ENCODE measurements at places on chromosomes 12 and 14. TPM values are rescaled to one million over a fixed set of nuclear protein-coding genes. Genes with fewer than 3 reads are reported as not detected.

Gene A2M
- 3.4 TPM for total RNA-seq

Gene SLC24A4
- total RNA-seq = 0.46 TPM

Gene PZP
- total RNA-seq = 0.18 TPM

Gene RIMBP2
- total RNA-seq = 1.5 TPM

Gene TSPAN19
- not detected for total RNA-seq

Gene KRT4
- total RNA-seq = not detected

Gene NOVA1
- total RNA-seq = 14.6 TPM

Gene CFAP251
- 2.9 TPM for total RNA-seq

Gene CEBPE
- not detected for total RNA-seq

DNA sequence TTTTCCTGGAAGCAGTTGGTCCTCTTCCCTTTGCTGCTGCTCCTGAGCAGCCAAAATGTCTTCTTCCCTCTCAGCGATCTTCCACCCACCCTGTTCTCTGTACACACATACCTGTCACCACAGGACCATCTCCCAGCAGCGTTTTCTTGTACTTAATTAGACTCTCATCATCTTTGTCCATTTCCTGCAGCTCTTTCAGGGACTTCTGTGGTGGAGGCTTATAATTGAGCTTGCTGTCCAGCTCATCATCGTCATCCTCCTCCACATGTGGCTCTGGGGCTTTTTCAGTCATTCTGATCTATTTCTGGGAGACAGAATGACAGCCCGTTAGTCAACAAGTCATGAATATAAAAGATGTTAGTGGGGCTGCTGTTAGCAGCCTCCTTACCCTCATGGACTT is 11.0 kb downstream of the ARHGDIB start:
- H3K27me3 ChIP-seq = no peaks in the 10 kb centered on the region
- DNase-seq = no peak
- H3K4me1 ChIP-seq = peaks cover 11% of the 10 kb centered on the region
- H3K36me3 ChIP-seq = no peaks in the 10 kb centered on the region
- H3K27ac ChIP-seq = no peak overlapping the region

DNA sequence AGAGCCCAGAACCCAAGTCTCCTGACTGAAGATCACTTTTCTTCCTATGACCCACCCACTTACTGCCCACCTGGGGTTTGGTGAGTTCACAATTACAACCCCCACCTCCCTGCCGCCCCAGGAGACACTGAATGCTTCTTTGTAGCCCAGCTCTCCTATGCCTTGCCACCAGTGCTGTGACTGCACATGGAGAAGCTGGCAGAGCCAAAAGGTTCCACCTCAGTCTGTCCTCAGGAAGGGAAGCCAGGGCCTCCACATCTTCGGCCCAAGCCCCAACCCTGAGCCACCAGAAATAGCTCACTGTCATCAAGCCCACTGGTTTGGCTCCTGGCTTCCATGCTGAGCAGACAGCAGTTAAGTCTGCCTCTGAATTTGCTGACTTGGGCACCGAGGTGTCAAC is 25.6 kb downstream of the OTUB2 start:
- H3K4me1 ChIP-seq = peaks cover 11% of the 10 kb centered on the region
- no peak overlapping the region for H3K4me3 ChIP-seq
- H3K36me3 ChIP-seq = peaks cover 84% of the 10 kb centered on the region
- H3K27ac ChIP-seq = peak overlapping the region; percentile 17

- peaks cover 24% of the 10 kb centered on the region for H3K27me3 ChIP-seq
- H3K36me3 ChIP-seq = no peaks in the 10 kb centered on the region
- no peak overlapping the region for H3K27ac ChIP-seq
- H3K4me3 ChIP-seq = peak overlapping the region; percentile 38
These were observed 77.2 kb downstream of the SERPINA3 start for GRCh38 chr14:94689218-94689984.

- peak overlapping the region; percentile 68 for H3K4me3 ChIP-seq
- peaks cover 5% of the 10 kb centered on the region for H3K36me3 ChIP-seq
- H3K4me1 ChIP-seq = peaks cover 26% of the 10 kb centered on the region
- peak; percentile 87 for DNase-seq
- no peak overlapping the region for H3K27ac ChIP-seq
These were observed 820 bp downstream of the BICDL1 start for GRCh38 chr12:119989731-119990381.

DNA sequence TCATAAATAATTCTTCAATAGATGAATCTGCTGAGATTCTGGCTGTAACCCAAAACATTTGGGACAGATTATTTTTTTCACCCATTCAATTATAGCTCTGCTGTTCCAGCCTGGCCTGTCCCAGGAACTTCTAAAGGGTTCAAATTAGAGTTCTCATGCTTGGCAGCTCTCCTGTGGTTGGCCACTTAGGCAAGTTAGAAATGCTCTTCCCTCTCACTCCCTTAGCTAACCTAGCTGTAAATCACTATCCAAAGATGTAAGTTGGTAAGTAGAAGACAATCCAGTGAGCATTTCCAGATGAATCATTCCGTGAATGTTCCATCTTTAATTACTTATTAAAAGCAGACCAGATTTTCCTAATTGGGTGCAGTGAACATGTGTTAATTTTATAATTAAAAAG is 760.4 kb upstream of the TBX3 start:
- peaks cover 4% of the 10 kb centered on the region for H3K4me1 ChIP-seq
- no peak overlapping the region for H3K4me3 ChIP-seq
- DNase-seq = no peak
- no peaks in the 10 kb centered on the region for H3K27me3 ChIP-seq

DNA sequence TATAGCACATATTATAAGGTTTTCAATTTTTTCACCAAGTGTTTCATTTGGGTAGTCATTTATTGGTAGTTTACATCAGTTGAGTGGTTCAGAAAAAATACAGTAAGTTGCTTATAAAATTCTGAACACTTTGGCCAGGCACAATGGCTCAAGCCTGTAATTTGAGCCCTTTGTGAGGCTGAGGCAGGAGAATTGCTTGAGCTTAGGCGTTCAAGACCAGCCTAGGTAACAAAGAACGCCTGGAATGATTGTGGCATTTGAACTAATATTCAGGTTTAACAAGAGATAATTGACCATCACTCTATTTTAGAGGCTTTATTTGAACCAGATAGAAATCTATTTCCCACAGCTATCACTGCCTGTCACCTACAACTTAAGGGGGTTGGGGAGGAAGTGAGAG is 22.7 kb downstream of the HIF1A start:
- peak overlapping the region; percentile 27 for H3K4me3 ChIP-seq
- H3K27ac ChIP-seq = no peak overlapping the region
- peaks cover 12% of the 10 kb centered on the region for H3K36me3 ChIP-seq
- no peak for DNase-seq
- no peaks in the 10 kb centered on the region for H3K27me3 ChIP-seq

DNA sequence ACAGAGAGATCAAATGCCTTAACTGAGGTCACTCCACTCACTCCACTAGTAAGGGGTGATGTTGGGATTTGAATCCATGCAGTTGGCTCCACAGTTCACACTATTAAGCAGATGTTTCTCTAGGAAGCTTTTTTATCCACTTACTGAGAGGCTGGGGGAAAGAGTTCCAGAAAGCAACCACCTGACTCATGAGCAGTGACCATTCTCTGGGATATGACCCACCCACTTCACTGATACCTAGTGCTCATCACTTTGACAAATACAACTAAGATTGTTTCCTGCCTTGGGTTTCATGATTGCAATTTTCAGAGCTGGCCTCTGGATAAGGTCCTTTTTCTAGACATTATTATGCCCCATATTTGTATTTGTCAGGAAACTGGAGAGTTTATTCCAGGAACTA is 152.1 kb upstream of the PLEKHG7 start:
- peaks cover 12% of the 10 kb centered on the region for H3K4me1 ChIP-seq
- no peak for DNase-seq
- H3K27me3 ChIP-seq = no peaks in the 10 kb centered on the region
- no peak overlapping the region for H3K4me3 ChIP-seq
- no peak overlapping the region for H3K27ac ChIP-seq
- H3K36me3 ChIP-seq = no peaks in the 10 kb centered on the region

- no peaks in the 10 kb centered on the region for H3K27me3 ChIP-seq
- no peaks in the 10 kb centered on the region for H3K36me3 ChIP-seq
- no peak for DNase-seq
- no peaks in the 10 kb centered on the region for H3K4me1 ChIP-seq
- no peak overlapping the region for H3K27ac ChIP-seq
- no peak overlapping the region for H3K4me3 ChIP-seq
These were observed 134.8 kb downstream of the CCDC59 start for GRCh38 chr12:82223426-82223825.

- no peak overlapping the region for H3K27ac ChIP-seq
- no peak overlapping the region for H3K4me3 ChIP-seq
- DNase-seq = no peak
- H3K36me3 ChIP-seq = peaks cover 12% of the 10 kb centered on the region
- no peaks in the 10 kb centered on the region for H3K27me3 ChIP-seq
These were observed 549.9 kb downstream of the RPS29 start for GRCh38 chr14:49036266-49036665.

DNA sequence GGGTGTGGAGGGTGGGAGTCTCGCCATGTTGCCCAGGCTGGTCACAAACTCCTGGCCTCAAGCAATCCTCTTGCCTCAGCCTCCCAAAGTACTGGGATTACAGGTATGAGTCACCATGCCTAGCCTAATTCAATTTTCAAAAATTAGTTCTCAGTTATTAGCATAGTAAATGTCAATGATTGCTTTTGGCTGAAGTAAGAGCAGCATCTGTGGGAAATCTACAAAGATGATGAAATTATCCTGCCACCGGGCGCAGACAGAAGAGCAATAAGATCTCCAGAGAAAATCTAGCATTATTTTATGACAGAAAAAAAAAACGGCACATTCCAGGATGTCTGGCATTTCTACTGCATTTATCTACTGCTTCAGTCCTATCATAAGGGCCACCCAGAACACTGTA is 97.9 kb upstream of the DAAM1 start:
- no peak overlapping the region for H3K27ac ChIP-seq
- DNase-seq = no peak
- H3K4me1 ChIP-seq = peaks cover 9% of the 10 kb centered on the region
- no peaks in the 10 kb centered on the region for H3K36me3 ChIP-seq

- peaks cover 7% of the 10 kb centered on the region for H3K4me1 ChIP-seq
- H3K4me3 ChIP-seq = no peak overlapping the region
These were observed 23.9 kb upstream of the ITGA5 start for GRCh38 chr12:54442961-54443360.

DNA sequence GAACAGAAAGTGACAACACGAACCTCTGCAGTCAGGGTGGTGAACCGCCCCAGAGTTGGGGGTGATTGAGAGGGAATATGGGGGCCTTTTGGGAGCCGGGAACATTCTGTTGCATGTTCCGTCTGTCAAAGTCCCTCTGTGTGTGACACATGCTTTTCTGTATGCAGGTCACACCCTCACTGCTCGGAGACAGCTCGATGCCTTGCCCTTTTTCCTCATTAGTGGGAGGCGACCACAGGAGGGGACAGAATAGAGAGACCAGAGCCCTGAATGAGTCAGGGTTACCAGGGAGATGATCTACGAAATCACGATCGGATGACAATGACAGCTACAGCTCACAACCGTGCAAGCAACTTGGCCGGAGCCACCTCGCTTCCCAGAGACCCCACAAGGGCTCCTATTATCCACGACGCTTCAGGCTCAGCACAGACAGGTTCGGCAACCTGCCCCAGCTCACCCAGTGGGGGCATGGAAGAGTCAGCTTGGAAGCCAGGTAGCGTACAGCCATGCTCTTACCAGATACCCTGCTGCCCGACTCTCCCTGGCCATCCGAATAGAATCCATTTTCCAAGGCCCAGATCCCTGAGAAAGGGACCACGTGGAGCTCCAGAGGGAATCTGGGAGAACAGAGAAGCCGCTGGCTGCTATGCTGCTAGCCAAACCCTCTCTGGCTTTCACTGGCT is 38.8 kb downstream of the TESC start:
- no peaks in the 10 kb centered on the region for H3K27me3 ChIP-seq
- H3K27ac ChIP-seq = peak overlapping the region; percentile 46
- no peak overlapping the region for H3K4me3 ChIP-seq
- no peak for DNase-seq

- H3K27ac ChIP-seq = no peak overlapping the region
- no peak overlapping the region for H3K4me3 ChIP-seq
- no peak for DNase-seq
These were observed 394.9 kb downstream of the RAD51B start for GRCh38 chr14:68214431-68214830.

GRCh38 chr12:81541121-81541520 is 218.0 kb downstream of the PPFIA2 start:
- H3K4me3 ChIP-seq = no peak overlapping the region
- no peaks in the 10 kb centered on the region for H3K36me3 ChIP-seq
- peaks cover 16% of the 10 kb centered on the region for H3K4me1 ChIP-seq
- no peak for DNase-seq
- H3K27me3 ChIP-seq = no peaks in the 10 kb centered on the region

GRCh38 chr14:99850709-99851108 is 57.5 kb downstream of the EML1 start:
- H3K4me3 ChIP-seq = no peak overlapping the region
- H3K27me3 ChIP-seq = no peaks in the 10 kb centered on the region

GRCh38 chr14:65495196-65495595 is 82.7 kb downstream of the FUT8 start:
- peaks cover 7% of the 10 kb centered on the region for H3K36me3 ChIP-seq
- peaks cover 8% of the 10 kb centered on the region for H3K4me1 ChIP-seq
- H3K4me3 ChIP-seq = no peak overlapping the region
- peaks cover 2% of the 10 kb centered on the region for H3K27me3 ChIP-seq
- H3K27ac ChIP-seq = no peak overlapping the region

GRCh38 chr12:64390275-64390851 is at the start of gene C12orf56:
C12orf56 (minus strand) TSS chr12:64390758; CDS start chr12:64390565, 193 bp downstream.
- H3K27ac ChIP-seq = no peak within 1 kb of the TSS
- no peaks in the 10 kb centered on the region for H3K36me3 ChIP-seq
- H3K4me1 ChIP-seq = peaks cover 12% of the 10 kb centered on the region
- H3K4me3 ChIP-seq = peak within 1 kb of the TSS; percentile 74
- peaks cover 22% of the 10 kb centered on the region for H3K27me3 ChIP-seq

DNA sequence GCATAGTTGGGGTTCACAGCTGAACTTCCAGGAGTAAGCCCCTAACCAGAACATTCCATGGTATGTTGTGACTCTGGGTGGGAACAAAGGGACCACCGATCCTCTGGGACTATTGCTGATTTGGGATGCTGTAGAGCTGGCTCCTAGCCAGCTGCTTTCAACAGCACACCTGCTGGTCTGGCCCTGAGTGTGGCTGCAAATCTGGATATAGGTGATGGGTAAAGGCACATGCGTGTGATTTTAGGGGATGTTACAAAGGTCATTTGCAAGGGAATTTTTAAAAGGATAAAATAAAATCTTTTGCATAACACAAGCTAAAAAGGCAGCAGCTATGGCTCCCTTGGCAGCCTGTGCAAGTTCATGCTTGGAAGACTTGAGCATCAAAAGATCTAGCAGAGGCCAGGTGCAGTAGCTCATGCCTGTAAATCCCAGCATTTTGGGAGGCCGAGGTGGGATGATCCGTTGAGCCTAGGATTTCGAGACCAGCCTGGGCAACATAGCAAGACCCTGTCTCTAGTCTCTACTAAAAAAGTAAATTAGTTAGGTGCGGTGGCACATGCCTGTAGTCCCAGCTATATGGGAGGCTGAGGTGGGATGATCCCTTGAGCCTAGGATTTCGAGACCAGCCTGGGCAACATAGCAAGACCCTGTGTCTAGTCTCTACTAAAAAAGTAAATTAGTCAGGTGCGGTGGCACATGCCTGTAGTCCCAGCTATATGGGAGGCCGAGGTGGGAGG is 1.6 kb downstream of the ALDH2 start:
- peak overlapping the region; percentile 86 for H3K4me3 ChIP-seq
- peaks cover 27% of the 10 kb centered on the region for H3K27me3 ChIP-seq
- H3K36me3 ChIP-seq = 0 out of 2 replicates have a peak, but pooled peaks cover 3% of the 10 kb centered on the region
- no peak for DNase-seq

- no peak overlapping the region for H3K4me3 ChIP-seq
- DNase-seq = no peak
- peaks cover 51% of the 10 kb centered on the region for H3K4me1 ChIP-seq
- no peak overlapping the region for H3K27ac ChIP-seq
- H3K36me3 ChIP-seq = 0 out of 2 replicates have a peak, but pooled peaks cover 7% of the 10 kb centered on the region
These were observed 56.2 kb downstream of the TSPAN9 start for GRCh38 chr12:3133405-3133783.

- no peak overlapping the region for H3K4me3 ChIP-seq
- H3K36me3 ChIP-seq = no peaks in the 10 kb centered on the region
- DNase-seq = no peak
- peaks cover 11% of the 10 kb centered on the region for H3K27me3 ChIP-seq
These were observed 238.1 kb upstream of the SEL1L start for GRCh38 chr14:81771651-81772275.
